ENCODE measurements at places on chromosomes 3 and 15.

DNA sequence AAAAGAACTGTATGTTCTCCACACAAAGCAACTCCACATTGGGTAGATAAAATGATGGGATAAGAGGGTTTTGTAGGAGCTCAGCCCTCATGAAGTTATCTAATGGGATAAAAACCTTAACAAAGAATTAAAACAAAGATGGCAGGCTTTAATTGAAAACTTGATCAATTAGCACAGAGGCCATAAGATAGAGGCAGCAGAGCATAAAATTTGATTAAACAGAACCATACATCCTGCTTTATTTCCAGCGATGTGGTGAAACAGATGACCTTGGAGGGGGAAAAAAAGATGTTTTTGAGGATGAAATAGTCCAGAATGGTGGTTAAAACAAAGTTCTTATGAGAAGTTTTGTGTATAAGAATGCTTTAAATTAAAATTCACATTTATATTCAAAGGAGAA lies 130.9 kb upstream of the ALCAM start:
- DNase-seq = no peak

DNA sequence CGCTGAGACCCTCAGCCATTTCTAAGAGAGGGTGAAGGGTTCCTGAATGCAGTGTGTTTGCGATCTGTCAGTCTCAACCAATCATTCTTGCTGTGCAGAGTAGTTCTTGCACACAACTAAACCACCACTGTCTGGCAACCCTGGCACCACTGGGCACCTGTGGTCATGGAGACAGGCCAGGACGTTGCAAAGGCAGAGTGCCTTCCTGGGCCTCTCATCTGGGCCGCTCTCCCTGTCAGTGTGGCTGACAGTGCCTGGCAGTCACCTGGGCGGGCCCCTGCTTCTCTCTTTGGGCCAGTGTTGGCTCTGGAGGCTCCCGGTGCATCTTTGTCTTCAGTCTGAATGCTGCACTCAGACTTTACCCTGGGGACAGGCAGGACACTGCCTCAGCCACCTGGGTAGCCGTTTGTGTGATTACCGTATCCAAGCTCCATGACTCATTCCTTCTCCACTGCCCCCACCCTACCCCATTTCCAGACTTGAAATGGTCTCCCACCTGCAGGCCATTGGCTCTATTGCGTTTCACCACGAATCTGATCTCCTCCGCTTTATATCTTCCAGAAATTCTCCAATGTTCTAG lies 104.6 kb upstream of the KLF13 start:
- DNase-seq = no peak

DNA sequence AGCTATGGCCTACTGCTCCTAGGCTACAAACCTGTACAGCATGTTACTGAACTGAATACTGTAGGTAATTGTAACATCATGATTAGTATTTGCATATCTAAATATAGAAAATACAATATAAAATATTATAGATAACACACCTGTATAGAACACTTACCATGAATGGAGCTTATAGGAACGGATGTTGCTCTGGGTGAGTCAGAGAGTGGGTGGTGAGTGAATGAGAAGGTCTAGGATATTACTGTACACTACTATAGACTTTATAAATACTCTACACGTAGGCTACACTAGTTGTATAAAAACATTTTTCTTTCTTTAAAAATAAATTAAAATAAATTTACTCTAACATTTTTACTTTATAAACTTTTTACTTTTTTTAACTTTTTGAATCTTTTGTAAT lies 224.0 kb upstream of the CBLB start:
- DNase-seq = no peak

- DNase-seq = no peak
Observed at GRCh38 chr15:74712311-74712710, 13.0 kb downstream of the CYP1A1 start.

DNA sequence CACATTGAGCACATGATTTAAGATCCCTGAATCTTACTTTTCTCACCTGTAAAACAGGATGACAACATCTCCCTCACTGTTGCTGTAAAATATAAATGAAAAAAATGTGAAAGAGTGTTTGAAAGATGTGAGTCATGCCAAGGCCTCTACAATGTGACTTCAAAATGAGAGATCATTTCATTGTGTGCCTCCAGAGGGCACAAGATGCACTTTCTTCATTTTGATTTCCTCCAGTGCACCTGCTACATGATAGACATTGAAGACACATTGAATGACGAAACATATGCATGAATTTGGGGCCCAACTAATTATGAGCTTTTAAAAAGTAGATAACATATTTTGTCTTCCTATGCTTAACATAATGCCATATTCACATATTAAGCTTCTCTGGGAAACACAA lies 170.3 kb downstream of the MOBP start:
- DNase-seq = no peak

DNA sequence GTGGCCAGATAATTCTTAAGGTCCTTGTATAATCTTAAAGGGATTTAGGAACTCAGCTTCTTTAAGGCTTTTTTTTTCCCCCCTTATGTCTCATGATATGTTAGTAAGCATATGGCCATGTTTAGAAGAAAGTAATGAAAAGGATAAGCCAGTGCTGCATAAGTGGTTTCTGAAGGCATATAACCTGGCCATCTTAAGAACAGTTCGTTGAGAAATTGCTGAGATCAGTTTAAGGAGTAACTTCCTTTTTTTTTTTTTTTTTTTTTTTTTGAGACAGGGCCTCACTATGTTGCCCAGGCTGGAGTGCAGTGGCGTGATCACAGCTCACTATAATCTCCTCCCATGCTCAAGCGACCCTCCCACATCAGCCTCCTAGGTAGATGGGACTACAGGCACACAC lies 51.7 kb downstream of the UBE2E2 start:
- no peak for DNase-seq

- DNase-seq = no peak
Observed at GRCh38 chr3:18054625-18055024, 312.2 kb upstream of the TBC1D5 start.

- no peak for DNase-seq
Observed at GRCh38 chr3:145191543-145191942, 969.4 kb downstream of the PLOD2 start.

GRCh38 chr3:37559461-37559860 lies 302.2 kb upstream of the CTDSPL start:
- DNase-seq = no peak

DNA sequence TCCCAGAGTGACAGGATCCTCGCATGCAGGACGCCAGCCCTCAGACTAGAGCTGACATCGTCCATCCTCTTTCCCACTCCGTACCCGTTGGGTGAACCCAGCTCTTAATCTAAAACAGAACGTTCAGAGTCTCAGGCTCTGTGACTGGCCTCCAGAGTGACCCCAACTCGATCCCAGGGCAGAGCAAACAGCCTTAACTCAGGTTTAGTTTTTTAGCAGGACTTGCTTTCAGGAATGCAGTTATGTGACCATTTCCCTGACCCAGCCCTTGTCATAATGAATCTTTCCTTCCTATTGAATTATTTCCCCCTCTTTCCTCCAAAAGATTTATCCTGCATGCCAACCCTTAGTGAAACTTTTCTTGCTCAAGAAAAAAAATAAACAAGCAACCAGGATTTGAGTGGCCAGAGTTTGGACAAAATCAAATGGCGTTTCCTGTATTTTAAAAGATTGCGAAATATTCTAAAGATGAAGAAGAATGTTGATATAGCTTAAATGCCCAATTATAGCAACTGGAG lies 47.8 kb upstream of the RARB start:
- DNase-seq = no peak

DNA sequence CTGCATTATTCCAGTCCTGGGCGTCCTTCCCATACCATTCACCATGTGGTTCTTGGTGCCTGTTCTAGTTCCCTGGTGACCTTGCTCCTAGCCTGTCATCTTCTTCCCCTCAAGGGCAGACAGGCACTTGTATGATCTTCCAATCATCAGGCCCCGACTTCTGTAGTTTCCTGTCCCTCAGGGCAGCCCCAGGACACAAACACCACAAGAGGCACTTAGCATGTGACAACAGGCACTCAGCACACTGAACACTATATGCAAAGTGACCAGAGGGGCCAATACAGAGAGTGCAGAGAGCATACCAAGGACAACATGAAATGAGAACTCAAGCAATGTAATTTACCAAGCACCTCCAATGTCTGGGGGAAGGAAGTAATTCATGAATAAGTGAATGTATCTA lies 17.9 kb downstream of the TMEM40 start:
- DNase-seq = no peak

DNA sequence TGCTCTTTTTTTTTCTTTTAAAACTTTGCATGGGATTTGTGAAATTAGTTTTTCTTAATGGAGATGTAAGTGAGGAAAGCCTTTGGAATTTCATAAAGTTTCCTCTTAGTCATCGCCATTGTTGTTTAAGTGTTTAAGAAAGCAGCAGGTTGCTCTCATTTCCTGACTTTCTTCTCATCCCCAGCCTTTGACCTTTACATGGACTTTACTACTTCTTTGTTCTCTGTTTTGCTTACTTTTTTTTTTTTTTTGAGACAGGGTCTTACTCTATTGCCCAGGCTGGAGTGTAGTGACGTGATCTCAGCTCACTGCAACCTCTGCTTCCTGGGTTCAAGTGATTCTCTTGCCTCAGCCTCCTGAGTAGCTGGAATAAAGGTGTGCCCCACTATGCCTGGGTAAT lies 38.6 kb downstream of the FBXL2 start:
- no peak for DNase-seq

DNA sequence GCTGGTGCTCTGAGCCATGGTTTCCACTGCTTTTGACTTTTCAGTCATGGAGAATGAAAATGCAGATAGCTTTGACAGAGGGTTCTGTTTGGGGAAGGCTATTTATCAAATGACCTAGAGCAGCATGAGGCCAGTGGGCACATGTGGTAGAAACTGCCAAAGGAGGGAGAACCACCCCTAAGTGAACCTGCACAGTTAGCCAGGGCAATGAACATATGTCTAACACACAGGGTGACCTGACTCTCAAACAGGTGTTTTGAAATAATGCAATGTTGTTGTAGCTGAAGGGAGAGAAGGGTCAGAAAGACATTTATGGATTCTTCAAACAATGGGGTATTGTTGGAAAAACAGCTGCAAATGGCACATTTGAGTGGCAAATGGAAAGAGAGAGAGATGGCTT lies 174.4 kb upstream of the FAM3D start:
- no peak for DNase-seq

DNA sequence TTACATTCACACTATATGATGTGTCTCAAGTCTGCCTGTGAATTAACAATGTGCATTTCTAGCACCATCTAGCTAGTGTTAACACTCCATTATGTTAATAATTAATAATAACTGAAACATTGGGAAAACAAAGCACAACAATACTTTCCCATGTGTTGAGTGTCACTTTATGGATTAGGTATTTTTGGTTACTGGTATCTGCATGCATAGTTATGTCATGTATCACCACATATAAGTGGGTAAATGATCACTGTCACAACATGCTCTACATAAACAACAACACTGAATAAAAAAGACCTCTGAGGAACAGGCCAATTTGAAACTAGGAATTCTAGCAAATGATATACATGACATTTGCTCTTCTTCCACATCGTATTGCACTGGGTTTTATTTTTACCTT lies 74.7 kb downstream of the MLH1 start:
- no peak for DNase-seq

DNA sequence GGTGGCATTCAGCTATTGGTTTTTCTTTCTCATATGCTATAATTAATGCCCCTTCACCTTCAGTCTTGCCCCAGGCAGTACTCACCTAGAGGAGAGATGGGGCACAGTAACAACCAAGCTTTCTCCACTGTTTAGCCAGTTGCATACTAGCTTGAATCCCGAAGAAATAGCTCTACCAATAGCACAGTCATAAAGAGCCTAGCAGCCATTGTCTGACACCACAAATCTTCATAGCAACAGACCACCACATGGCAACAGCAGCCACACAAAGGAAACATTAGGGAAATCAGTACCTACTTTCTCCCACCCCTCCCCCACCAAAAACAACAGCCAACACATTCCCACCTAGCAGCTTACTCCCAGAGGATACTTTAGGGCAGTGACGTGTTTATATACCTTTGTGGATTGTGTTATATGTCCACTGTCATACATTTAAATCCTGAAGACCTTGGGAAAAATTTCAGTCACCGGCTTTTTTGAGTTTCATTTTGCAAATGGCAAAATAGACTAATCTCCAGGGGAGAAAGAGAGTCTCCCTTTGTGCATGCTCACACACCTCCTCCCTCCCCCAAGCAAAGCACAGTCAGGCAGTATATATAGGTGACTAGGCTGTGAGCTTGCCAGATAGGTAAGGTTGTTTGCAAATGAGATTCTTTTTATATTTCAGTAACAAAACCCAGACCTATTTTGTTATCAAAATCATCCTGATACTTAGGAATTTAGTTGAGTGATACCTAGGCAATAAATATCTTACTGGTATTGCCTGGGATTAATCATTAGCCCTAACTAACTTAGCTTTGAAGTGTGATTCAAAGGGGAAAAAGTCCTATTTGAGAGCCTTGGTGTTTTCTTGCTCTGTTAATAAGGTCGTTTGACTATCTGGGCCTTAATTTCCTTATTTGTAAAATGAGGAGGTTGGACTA lies 140.6 kb downstream of the RBPMS2 start:
- peak; percentile 11 for DNase-seq

GRCh38 chr3:125694761-125695294 lies 99.5 kb upstream of the OSBPL11 start:
- DNase-seq = no peak

DNA sequence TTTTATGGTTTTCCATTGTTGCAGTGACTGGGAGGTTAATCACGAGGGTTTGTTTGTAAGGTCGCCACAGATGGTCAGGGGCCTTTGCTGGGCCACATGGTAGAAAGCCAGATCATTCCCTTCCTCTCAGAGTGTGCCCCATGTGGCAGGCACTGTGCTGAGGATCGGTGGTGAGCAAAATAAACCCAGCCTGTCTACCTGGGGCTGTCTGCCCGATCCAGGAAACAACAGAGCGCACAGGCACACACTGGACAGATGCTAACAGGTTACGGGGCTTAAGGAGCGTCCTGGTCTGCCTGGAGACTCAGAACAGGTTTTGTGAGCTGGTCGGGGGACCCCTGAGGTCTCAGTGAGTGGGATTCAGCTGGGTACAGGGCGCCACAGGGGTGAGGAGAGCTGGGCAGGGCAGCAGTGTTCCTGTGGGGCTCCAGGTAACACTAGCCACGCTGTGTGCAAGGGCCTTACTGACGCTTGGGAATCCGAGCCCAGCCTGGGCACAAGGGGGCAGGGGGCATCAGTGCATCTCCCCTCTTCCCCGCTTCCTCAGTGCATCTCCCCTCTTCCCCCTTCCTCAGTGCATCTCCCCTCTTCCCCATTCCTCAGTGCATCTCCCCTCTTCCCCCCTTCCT lies 136.4 kb downstream of the DNAJB8 start:
- DNase-seq = no peak

GRCh38 chr3:70982284-70982683 lies 601.2 kb downstream of the FOXP1 start:
- no peak for DNase-seq

- DNase-seq = no peak
Observed at GRCh38 chr3:58697561-58697960, 31.0 kb upstream of the FAM3D start.

DNA sequence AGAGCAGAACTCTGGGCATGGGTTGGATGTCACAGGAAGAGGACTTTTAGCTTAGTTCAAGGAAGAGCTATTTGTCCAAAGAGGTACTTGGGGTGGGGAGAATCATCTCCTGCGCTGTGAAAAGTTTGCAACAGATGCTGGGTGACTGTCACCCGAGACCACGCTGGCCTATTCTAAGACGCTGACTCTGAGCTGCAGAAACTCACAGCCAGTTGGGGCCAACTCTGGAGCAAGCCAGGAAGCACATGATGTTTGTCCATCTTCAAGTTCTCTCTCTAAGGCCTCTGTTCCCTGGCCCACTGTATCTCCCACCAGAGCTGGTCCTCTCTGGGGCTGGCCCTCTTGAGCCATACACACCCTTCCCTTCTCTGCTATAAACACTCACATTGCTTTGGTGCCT lies 17.9 kb upstream of the CDCP1 start:
- no peak for DNase-seq

GRCh38 chr15:74131628-74132413 lies 1.4 kb downstream of the ISLR2 start:
- no peak for DNase-seq

Data from stimulated activated naive CD4-positive, alpha-beta T cell treated with Interleukin-2 at 50 U/mL for 16 hours (primary cell).